ENCODE measurements at places on chromosomes 12 and 14. TPM values are rescaled to one million over a fixed set of nuclear protein-coding genes. Genes with fewer than 3 reads are reported as not detected.

- no peak for DNase-seq
These were observed 72.3 kb upstream of the TMCC3 start for GRCh38 chr12:94722664-94723063.

The LRTM2 gene
- 0.42 TPM for polyA plus RNA-seq

The TBX3 gene
- 60.0 TPM for polyA plus RNA-seq

The RNASE7 gene
- 0.74 TPM for polyA plus RNA-seq

DNA sequence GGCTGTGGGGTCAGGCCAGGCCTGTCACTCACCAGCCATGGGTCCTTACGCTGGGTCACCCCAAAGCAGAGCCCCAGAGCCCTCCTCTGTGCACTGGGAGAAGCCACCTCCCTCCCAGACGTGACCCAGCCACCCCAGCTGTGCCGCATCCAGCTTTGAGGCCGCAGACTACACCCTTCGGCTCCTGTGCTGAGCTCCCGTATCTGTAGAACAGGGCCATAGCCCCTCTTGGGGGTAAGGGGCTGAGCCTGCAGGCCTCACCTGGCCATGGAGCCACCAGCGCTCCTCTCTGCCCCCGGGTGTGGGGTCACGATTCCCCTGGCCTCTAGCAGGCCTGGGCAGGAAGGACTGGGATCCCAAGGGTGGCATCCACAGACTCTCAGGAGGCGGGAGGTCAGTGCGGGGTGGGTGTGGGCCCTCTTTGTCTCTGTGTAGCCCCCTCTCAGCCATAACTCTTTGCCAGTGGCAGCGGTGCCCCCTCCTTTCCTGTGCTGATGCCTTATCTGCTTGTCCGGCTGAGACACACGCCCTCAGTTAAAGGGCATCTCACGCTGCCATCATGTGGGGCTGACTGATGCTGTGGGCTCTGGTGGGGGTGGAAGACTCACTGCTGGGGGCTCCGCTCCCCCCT lies 16.3 kb downstream of the ASPG start:
- no peak for DNase-seq

DNA sequence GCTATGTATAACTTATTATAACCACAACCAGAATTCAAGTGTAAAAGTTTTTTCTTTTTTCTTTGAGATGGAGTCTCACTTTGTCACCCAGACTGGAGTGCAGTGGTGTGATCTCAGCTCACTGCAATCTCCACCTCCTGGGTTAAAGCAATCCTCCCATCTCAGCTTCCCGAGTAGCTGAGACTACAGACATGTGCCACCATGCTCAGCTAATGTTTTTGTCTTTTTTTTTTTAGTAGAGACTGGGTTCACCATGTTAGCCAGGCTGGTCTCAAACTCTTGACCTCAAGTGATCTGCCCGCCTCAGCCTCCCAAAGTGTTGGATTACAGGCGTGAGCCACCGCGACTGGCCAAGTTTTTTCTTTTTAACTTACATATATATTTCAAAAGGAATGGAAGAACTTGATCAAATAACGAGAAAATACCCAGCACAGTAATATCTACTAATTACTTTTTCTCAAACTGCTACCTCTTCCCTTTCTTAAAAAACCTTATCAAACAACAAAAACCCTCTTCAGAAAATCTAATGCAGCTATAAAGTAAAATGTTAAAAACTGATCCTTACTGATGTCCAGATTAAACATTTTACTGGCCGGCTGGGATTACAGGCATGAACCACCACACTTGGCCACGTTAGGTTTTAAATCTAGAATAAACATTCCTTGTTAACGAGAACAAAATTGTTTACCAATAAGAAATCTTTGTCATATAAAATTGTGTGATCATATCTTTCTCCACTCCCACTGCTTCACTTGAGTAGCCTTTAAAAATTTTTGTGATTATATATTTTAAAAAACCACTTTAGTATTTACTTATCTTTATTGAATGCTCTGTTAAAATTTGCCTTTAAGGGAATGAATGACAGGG lies 41.3 kb upstream of the WDR89 start:
- no peak for DNase-seq

DNA sequence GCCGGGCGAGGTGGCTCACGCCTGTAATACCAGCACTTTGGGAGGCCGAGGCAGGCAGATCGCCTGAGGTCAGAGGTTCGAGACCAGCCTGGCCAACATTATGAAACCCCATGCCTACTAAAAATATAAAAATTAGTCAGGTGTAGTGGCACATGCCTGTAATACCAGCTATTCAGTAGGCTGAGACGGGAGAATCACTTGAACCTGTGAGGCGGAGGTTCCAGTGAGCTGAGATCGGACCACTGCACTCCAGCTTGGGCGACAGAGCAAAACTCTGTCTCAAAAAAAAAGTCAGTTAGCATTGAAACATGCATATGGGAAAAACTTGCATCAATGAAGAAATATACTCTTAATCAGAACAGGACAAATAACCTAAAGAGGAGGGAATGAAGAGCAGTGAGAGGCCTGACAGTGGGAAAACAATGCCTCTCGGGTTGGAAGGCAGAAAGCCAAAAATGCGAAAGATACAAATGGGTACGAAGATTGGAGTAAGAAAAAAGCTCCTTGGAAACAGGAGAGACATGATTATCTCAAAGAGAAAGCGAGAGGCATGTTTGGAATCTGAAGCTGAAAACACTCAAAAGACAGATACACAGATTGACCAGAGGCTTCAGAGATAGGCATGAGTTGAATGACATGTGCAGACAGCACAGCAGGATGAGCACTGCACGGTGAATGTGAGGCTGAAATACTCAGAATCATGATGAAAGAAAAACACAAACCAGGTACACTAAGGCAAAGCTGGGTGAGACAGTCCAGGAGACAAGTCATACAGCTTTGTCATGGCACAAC lies 30.6 kb downstream of the RESF1 start:
- DNase-seq: no peak

The RAN gene
- polyA plus RNA-seq: 798 TPM

DNA sequence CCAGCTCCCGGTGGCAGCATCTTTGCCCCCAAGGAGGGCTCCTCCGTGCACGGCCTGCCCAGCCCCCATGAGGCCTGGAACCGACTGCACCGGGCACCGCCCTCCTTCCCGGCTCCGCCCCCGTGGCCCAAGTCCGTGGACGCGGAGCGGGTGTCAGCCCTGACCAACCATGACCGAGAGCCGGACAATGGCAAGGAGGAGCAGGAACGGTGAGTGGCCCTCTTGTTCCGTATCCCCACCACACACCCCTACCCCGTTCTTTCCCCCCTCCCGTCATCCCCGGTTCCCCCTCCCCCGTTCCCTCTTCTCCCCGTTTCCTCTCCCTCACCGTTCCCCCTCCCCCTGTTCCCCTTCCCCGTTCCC lies 28.3 kb downstream of the LRCOL1 start:
- DNase-seq: no peak

The LRFN5 gene
- polyA plus RNA-seq: 11.6 TPM

DNA sequence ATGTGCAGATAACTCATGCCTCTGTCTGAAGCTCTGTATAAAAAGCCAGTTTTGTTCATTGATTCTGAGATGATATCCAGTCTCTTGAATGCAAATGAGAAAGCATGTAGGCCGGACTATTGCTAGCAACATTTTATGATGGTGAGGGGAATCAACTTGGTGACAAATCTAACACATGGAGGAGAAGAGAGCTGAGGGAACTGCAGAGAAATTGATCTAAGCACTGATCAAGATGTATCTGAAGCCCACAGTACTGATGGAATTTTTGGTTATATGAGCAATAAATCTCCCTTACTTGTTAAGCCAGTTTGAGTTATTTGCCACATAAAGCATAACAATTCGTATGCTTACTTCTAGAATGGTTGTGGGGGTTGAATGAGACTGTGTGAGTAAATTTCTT lies 295.6 kb upstream of the DDHD1 start:
- no peak for DNase-seq

The SIRT4 gene
- polyA plus RNA-seq: 5.2 TPM

The OR4E2 gene
- not detected for polyA plus RNA-seq

The KERA gene
- polyA plus RNA-seq: not detected

DNA sequence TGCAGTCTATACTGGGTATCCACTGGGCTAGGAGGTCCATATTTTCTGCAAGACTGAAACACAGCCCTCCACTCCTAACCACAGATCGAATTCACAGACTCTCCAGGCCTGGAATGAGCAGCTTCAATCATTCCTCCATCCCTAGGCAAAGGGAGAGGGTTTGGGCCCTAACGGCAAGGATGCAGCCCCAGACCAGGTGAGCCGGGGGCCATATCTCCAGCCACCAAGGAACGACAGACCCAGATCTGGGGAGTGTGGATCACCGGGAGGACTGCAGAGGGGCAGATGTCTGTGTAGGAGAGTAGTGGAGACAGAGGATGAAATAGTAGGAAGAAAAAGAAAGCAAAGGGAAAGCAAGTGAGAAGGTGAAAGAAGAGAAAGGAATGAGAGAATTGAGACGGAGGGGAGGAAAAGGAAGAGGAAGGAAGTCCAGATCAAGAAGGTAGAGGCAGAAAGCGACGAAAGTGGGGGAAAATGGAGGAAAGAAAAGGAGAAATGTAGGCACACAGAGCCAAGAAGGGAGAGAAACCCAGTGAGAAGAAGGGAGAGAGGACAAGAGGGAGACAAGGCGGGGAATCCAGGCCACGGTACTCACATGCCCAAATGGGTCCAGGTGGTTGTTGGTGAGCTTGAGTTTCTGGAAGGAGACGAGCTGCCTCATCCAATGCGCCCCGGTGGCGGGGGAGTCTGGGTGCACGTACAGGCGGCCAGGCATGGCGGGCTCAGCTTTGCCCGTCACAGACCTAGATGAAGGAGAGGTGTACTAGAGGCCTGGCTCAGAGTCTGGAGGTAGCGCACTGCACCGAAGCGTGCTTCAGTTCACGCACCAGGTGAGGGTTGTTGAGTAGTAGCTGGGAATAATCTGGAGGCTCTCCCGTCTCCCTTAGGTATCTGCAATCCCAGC lies 7.7 kb downstream of the TBX5 start:
- DNase-seq: no peak

- no peak for DNase-seq
These were observed 14.0 kb downstream of the SMCO2 start for GRCh38 chr12:27460471-27460978.

GRCh38 chr12:94941440-94941862 lies 62.0 kb downstream of the NDUFA12 start:
- no peak for DNase-seq

The CEP170B gene
- 8.1 TPM for polyA plus RNA-seq

DNA sequence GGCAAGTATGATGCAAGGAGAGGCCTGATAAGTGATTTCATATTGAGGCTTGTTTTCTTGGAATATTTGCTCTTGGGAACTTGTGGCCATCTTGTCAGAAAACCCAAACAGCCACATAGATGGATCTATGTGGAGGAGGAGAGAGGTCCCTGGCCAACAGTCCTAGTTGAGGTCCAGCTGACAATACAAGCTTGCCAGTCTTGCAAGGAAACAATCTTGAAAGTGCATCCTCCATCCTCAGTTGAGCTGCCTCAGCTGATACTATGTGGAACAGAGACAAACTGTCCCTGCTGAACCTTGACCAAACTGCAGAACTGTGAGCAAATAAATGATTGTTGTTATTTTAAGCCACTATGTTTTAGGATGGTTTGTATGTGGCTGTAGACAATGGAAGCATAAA lies 146.4 kb downstream of the TMX1 start:
- no peak for DNase-seq

The HELB gene
- 2.9 TPM for polyA plus RNA-seq

GRCh38 chr14:56118611-56119181 lies 485 bp downstream of the PELI2 start:
- DNase-seq: no peak

The CELA1 gene
- polyA plus RNA-seq: not detected

The CCDC177 gene
- 0.04 TPM for polyA plus RNA-seq

- no peak for DNase-seq
These were observed 11.4 kb downstream of the CEP128 start for GRCh38 chr14:80930095-80930494.

The BCL7A gene
- 35.7 TPM for polyA plus RNA-seq

The KRT2 gene
- polyA plus RNA-seq: not detected

DNA sequence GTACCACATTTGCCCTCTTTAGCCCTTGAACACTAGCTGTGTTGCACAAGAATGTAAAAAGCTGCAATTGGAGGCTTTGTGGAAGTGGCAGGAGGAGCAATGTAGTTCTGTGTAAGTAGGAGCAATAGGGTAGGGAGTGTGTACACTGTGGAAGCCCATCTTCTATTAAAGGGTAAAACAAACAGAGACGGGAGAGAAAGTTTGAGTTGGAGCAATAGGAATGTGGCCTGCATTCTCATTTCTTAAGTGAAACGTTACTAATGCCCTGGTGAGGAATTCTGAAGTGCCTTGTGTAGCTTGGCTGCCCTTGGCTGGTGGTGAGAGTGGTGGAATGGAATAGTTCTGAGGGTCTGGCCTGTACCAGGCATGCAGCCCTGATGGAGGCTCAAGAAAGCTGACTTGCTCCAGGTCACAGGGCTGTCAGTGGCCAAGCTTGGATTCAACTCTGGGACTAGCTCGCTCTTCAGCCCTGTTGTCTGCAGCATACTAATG lies 38.8 kb upstream of the ATP23 start:
- DNase-seq: no peak

GRCh38 chr12:19223018-19223417 lies 93.5 kb downstream of the PLEKHA5 start:
- DNase-seq: no peak

GRCh38 chr14:31070431-31070830 lies 44.3 kb upstream of the STRN3 start:
- no peak for DNase-seq

- no peak for DNase-seq
These were observed 4.2 kb downstream of the GSG1 start for GRCh38 chr12:13099066-13099843.

GRCh38 chr14:49134940-49135339 lies 451.2 kb downstream of the RPS29 start:
- DNase-seq: no peak

GRCh38 chr14:33240466-33240865 lies 301.8 kb downstream of the NPAS3 start:
- DNase-seq: no peak

- DNase-seq: no peak
These were observed 57.6 kb downstream of the LMNTD1 start for GRCh38 chr12:25495331-25496097.

The KLRC4 gene
- not detected for polyA plus RNA-seq

DNA sequence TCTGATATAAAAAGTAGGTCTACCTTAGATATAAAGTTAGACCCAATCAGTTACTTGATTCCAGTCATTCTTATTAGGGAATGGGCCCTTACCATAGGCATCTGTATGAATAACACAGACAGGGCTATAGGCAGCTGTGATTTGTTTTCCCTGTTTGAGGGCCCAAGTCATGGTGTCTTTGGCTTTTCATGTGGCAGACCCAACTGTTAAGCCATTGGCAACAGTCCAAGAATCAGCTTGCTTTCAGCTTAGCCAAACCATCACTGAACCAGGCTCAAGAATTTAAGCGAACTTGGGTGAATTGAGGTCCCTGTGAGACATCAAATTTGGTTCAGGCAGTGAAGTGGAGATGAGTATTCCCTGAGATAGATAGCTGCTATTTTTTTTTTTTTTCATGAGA lies 111.2 kb downstream of the LRRIQ1 start:
- DNase-seq: no peak

Data from right renal cortex interstitium (tissue), 3 donors.